DMS79 (cell line): ENCODE measurements at places on chromosomes 7 and 10.

- no peak for DNase-seq
These were observed 161.9 kb downstream of the CELF2 start for GRCh38 chr10:11179516-11180105.

GRCh38 chr10:7501157-7501556, 90.3 kb upstream of the SFMBT2 start:
- no peak for DNase-seq

GRCh38 chr7:65265933-65266519, 107.6 kb upstream of the ZNF92 start:
- DNase-seq = no peak

GRCh38 chr7:25624833-25625232, 396.5 kb upstream of the NPVF start:
- DNase-seq = no peak

- no peak for DNase-seq
These were observed 162.7 kb downstream of the CDCA7L start for GRCh38 chr7:21782996-21783395.

DNA sequence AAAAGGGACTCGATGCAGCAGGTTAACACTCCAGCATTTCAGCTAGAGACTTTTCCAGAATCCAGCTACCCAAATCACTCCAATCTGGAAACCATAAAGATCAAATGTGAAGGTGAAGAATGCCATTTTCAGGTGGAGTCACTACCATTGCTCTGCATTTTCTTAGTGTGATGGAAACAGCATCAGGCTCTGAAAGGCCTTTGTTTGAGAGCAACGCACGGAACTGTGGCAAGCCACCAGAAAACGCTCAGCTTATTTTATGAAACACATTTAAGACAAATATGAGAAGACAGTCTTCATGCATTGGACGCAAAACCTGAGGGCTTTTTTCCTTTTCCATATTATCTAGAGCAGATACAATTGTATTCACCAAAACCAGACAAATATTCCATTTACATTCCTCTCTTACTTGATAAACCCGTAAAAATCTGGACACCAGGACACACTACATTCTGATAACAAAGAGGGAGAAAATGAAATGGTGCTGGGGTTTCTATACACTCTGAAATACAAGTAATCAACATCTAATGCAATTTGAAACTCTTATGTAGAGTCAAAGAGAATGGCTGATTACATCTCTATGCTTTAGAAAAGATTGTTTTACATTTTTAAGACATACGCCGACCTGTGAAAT, 99.1 kb downstream of the NRP1 start:
- DNase-seq = no peak

- peak; percentile 44 for DNase-seq
These were observed 34.4 kb downstream of the NRCAM start for GRCh38 chr7:108421720-108422331.
